Fibroblast of skin of left quadriceps (primary cell): ENCODE measurements at places on chromosomes 6 and 20.

- no peak for DNase-seq
Measured at GRCh38 chr6:2667617-2668016, 83.1 kb downstream of the MYLK4 start.

DNA sequence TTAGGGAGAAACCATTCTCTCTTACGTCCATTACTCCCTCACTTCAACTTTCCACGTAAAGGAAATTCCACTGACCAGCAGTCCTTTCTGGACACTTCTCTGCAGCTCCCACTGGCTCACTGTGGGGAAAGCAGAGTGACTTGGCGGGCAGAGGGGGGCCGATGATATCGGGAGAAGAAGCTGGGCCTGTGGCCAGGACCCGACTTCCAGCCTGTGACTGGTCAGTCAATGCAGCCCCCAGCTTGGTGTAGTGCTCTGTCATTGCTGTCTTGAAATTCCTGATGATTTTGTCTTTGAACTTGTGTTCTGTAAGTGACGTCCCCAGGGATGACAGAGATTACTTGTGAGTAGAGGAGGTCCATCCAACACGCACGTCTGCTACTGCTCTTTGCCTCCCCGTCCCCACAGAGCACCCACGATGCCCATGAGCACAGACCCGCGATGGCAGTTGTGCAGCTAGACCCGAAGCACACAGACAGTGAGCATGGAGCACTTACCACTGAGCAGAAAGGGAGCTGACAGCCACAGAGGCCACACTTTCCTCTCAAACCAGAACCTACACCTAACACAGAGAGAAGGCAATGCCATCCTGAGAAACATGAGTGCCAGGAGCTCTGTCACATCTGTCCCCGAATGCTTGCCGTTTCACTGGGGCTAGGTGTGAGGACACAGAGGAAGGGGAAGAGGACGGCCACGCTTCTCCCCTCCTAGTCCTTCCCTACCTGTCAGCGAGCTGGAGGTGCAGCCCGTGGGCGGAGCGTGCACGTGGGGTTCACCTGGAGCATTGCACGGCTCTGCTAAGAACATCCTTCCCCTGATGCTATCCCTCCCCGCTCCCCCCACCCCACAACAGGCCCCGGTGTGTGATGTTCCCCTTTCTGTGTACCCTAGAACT, 25.7 kb downstream of the DACT2 start:
- DNase-seq: no peak

- DNase-seq: no peak
Measured at GRCh38 chr20:60213126-60213893, 255.1 kb downstream of the CDH26 start.

DNA sequence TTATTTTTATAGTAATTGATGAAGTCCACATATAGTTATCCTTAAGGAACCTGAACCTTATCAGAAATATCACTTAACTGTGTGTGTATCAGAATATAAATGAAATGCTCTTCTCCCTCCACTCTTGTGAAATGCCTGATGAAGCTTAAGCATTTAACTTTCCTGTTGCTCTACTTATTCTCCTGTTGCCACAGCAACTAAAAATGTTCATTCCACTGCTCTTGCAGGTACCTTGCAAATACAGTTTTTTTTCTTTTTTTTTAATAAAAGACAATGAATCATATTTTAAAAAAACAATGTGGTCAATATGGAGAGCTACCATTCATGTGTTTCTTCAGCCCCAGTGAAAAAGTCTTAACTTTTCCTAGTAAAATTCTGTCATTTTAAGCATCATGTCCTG, 210.3 kb downstream of the RFPL4B start:
- DNase-seq: no peak

DNA sequence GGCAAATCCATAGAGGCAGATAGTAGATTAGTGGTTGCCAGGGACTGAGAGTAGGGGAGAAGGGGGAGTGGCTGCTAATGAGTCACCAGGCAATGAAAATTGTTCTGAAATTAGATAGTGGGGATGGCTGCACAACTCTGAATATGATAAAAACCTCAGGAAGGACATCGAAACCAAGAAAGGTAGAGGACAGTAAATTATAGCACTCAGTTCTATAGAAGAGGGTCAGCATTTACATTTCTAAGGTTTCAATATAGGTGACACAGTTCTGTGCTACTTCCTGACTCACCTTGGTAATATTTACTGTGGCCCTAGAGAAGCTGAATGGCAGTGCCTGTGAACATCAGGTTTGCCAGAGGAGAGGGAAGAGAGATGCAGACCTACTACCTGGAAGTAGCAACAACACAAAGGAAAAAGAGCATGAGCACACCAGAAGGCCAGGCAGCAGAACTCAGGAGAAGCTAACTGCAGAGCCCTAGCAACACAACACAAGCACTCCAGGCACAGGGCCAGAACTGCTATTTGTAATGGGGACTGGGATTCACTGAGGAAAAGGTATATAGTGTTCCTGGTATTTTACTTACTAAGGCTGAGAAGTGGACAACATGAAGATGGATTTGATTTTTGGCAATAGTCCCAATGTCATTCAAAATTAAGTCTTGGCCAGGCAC, 75.9 kb downstream of the PLCG1 start:
- no peak for DNase-seq

- no peak for DNase-seq
Measured at GRCh38 chr6:148328876-148329555, 13.6 kb upstream of the SASH1 start.

DNA sequence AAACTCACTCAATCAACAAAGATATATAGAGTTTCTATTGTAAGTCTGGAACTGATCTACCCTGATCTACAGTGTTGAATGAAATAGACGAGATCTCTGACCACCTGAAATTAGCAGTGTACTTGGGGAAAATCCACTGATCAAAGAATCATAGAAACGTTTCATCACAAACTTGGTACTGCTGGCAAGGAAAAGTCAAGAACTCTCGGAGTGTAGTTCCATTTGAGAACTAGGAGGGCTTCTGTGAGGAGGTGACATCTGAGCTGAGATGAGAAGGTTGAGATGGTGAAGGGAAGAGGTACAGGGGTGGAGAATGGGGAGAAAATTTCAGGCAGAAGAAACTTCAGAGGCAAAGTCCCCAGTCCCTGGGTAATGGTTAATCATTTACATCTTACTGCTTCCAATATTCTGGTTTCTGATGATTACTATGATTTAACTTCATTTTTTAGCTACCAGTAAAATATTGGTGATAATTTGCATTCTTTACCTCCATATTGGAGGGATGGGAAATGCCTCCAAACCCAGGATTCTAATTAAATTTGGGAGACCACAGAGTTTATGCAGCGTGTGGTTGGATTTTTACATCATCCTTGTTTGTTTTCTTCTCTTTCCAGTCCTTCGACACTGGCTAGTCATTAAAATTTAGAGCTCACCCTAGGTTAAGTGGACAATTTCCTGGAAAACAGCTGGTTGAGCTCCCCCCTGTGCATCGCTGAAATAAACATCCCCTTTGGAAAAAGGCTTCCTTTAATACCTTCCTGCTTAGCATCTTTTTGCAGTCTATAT, 191.9 kb downstream of the BCAS1 start:
- DNase-seq: no peak

GRCh38 chr20:56215115-56215514, 33.4 kb upstream of the MC3R start:
- no peak for DNase-seq

DNA sequence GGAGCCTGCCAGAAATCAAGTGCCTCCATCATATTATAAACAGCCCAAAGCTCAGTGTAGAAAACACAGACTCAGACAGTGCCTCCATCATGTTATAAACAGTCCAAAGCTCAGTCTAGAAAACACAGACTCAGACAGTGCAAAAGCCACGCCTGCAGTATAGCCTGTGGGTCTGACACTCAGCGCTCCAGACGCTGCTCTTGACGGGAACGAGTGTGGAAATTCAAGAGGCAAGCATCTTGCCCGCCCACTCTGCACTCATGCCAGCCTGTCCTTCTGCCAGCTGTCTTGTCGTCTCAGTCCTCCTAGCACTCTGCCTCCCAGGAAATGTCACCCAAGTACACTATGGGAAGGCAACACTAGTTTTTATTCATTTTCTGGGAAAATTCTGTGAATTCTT, 274.2 kb upstream of the CDH4 start:
- DNase-seq: no peak

DNA sequence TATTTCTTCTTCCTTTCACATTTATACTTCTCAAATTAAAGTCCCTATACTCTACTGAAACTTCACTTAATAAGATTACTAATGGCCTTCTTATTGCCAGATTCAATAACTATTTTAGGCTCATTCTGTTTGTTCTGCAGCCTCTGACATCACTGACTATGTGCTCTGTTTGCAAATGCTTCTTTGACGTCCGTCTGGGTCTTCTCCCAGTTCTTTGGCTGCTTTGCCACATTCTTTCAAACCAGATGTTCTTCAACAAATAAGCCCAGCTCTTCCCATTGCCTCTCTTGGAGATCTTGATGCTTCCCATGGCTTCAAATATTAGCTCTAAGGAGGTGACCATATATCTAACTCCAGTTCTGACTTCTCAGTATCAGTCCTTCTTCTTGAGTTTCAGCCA, 117.4 kb downstream of the BTBD9 start:
- DNase-seq: no peak

DNA sequence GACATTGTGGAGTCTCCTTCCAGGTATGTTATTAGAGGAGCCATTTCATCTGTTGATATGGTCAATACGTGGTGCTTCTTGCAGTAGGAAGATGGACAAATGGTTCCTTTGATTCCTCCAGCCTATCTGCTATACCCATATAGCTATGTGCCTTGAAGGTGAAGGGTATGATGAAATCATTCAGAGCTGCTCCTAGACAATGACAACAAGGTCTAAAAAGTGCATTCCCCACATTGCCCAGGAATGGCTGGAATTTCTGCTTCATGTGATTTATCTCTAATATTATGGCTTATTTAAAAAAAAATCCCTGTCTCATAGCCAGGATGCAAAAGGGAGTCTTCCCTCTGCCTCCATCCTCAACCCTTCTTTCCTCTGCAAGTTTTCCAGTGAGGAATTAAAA, 14.1 kb downstream of the DAAM2 start:
- peak; percentile 63 for DNase-seq

- no peak for DNase-seq
Measured at GRCh38 chr6:109282756-109283155, 99.5 kb downstream of the CD164 start.

- DNase-seq: no peak
Measured at GRCh38 chr6:106763361-106763760, 134.0 kb downstream of the QRSL1 start.

DNA sequence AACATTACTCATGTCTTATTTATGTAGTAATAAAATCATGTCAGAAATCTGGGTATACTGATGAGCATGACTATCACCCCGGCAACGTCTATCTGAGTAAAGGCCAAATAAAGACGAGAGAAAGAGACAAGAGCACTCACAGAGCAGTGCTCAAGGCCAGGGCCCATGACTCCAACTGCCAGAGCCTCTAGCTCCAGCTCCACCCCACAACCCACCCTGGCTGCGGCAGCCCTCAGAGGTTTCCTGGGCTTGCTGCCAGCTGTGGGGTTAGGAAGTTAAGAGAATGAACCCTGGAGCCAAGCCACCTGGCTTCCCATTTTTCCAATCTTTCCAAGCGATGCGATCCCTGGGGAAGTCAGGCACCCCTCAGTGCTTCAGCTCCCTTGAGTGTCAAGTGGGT, 92.0 kb upstream of the PAX1 start:
- no peak for DNase-seq

DNA sequence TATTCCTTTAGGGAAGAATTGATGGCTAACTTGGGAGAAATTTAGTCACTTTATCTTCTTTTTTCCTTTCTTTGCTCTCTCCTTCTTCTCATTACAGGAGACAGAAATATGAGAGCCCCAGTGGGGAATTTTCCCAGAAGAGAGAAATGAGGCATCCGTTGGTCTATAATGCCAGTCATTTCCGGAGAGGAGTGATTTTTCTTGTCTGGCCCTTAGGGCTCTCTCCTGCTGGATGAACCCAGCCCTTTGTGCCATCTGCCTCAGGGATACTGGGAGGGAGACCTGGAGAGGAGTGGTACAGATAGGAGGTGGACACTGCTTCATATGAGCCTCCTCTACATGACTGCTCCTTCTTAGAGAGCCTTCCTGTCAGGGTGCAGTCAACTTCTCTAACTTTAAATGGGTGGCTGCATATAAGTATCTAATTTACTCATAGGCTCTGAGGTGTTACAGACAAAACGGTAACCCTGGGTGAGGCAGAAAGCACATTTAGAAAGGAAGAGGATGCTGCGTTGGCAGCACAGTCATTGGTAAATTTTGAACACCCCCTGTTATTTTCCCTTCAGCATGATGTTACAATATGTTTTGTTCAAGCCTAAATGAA, 21.9 kb downstream of the RIMS1 start:
- no peak for DNase-seq

DNA sequence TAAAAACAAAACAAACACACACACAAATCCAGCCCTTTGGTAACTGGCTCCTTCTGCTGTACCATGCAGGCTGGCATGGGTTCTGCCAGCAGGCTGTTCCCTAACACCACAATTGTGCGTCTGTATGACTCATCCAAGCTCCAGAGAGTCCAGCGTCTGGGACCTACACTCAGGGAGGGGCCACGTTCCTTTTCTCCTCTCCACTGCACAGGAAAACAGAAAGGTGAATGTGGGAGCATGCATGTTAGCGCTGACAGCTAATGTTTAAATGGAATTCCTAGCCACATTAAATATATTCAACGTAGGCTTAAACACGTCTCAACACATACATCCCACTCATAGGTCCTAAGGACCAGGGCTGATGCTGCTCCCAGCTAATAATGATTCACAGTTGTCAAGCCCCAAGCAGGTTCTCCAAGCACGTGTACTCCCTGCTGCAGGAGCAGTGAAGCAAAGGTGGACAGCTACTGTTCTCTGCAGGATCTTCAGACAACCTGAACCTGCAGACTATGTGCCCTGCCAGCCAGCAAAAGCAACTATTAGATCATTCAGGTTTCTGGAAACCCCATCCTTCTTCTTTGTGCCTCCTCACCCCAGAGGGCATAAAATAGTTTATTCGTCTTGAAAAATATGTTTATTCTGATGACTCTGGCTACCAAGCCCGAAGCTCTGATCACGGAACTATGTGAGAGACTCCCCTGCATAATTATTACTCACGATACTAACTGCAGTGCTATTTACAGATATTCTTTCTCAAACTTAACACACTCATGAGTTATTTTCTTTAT, 20.9 kb downstream of the MAP1LC3A start:
- DNase-seq: peak; percentile 21

DNA sequence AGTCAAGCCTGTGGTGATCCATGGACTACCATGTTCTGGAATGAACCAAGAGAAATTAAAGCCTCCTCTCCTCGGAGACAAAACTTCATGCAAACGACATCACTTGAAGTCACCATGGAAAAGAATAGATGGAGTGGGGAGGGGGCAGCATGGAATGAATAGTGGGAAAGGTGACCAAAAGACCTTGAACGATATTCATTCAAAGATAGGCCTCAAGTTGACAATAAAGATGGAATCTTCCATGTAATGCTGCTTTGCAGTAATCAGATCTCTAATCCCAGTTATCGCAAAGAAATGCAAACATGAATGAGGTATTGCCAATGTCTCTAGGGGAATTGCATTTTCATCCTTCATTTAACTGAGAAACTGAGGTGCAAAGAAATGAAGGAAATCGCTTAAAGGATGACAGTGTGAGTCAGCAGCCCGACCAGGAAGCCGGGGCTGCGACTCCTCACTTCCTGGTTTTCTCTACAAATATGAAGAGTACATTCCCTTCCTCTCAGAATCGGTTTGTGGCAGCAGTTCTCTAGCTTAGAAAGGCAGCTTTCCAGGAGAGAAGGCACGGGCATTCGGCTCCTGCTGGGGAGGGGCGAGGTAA, 65.6 kb upstream of the RREB1 start:
- no peak for DNase-seq
